ENCODE measurements at places on chromosomes 1 and 21.
A peak's percentile ranks its signal among the peaks of the same experiment; 100 is the strongest.

GRCh38 chr1:116553386-116554115 lies 17.3 kb downstream of the CD58 start:
- no peak for DNase-seq

DNA sequence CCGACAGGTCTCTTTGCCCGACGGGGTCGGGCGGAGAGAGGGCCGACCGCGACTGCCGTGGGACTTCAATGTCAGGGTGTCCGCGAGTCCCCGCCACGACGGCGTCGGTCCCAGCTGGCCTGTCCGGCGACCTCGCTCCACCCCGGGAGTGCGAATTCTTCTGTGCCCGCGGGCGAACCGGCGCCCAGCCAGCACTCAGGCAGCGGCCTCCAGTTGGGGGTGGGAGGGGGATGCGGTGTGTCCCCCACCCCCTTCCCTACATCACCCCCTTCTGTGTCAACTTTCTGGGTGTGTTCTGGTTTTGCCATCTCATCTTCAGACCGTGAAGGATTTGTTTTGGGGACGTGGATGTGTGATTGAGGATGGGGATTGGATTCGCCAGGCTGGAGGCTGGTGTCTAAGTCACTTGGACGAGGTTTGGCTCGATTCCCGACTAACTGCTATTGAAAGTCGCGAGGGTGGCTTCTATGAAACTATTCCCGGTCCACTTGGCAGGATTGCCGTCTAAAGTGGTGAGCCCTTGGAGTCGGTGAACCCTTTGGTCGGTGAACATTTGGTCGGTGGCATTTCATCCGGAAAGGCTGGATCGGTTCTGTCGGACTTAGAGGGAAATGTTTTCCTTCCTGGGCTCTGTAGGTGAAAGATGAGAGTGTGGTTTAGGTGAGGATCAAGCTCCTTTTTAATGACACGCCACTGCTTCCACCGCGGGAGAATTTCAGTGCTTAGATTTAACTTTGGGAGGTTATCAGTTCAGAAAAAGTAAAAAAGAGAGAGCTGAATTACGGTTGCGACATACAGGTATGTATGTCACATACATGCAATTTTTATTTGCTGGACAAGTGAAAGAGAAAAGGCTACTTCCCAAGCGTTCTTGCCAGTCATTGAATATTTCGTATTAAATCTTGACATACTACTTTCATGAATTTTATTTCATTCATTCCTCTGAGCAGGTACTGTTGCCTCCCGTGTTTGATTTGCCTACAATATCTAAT lies 771 bp downstream of the ABCD3 start:
- DNase-seq = no peak

DNA sequence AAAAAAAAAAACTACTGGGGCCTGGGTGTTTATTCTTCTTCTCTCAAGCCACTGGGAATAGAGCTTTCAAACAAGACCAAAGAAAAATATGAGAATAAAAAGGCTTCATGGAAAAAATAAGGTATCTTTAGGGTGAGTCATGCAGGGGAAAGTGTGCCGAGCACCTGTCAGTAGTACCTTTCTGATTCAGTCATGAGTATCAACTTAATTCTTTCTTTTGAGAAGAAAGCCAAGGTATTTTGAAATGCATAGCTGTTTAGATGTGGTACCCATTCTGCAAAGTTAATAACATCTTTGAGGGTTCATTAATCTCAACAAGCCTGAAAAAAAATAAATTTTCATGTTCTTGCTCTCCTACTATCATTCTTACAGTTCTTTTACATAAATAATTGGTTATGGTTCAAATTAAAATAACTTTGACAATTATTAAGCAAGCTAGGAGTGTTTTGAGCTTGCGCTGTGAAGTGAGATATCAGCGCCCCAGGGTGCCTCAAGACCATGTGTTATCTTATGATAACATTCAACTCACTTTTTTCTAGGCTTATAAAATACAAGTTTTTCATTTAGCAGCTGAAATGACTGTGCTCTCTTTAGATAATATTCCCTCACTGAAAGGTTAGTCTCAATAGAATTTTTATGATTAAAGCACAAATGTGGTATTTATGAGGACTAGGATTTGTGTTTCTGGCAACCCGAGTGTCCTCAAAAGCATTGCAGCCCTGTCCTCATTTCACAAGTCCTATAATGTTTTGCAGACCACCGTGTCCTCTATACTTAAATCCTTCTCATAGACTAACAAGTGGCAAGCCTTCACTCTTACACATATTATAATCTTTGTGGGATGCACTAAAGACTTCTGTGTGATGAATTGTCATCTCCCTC lies 138.6 kb downstream of the SLC44A5 start:
- DNase-seq = no peak

DNA sequence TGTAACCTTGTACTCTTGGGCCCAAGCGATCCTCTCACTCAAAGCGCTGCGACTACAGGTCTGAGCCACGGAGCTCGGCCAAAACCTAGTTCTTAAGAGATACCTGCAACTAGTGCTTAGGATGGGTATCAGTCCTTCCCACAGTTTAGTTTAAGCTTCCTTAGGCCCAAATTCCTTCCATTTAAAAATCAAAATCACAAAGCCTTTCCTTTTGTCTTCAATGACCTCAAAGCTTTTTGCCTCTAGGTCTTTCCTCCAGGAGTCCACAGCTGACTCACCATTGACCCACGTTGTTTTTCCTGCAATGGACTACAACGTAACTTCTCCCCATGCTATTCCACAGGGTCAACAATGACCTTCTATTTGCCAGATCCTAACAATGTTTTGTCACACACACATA lies 64.0 kb downstream of the APP start:
- DNase-seq = no peak

GRCh38 chr1:22428672-22429071 lies 23.0 kb upstream of the ZBTB40 start:
- DNase-seq = no peak

- DNase-seq = no peak
These were observed 23.8 kb downstream of the FH start for GRCh38 chr1:241495741-241496140.

DNA sequence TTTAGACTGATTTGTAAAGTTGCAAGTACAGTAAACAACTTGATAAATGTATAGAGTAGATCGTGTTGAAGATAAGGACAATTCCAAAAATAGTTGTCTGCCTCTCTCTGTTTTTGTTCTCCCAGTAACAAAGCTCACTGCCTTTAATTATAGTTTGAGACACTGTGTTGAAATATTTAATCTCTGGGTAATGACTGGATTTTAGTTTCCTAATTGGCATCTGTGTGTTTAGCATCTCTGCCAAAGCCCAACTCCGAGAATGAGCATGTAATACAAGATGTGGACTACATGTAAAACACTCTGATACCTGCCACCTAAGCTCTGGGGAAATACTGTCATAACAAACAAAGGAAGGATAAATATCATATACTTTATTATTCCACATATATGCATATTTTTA lies 27.7 kb upstream of the SDE2 start:
- no peak for DNase-seq

- no peak for DNase-seq
These were observed 24.0 kb downstream of the LRRC8D start for GRCh38 chr1:89844860-89845259.

- no peak for DNase-seq
These were observed 3.9 kb downstream of the COL18A1 start for GRCh38 chr21:45408801-45409261.

- DNase-seq = no peak
These were observed at the start of gene OR6N1 for GRCh38 chr1:158771950-158772866. Gene OR6N1, minus strand, starts transcription at chr1:158772195. Its CDS starts 5,513 bp downstream, at chr1:158766682.

- DNase-seq = no peak
These were observed 67.3 kb upstream of the BCL10 start for GRCh38 chr1:85343612-85344255.

- no peak for DNase-seq
These were observed 13.5 kb downstream of the RUNX1 start for GRCh38 chr21:35035581-35035980.

GRCh38 chr21:38361324-38361723 lies 104.5 kb downstream of the KCNJ15 start:
- no peak for DNase-seq

GRCh38 chr1:201361652-201362504 lies 15.6 kb downstream of the TNNT2 start:
- peak; percentile 5 for DNase-seq

DNA sequence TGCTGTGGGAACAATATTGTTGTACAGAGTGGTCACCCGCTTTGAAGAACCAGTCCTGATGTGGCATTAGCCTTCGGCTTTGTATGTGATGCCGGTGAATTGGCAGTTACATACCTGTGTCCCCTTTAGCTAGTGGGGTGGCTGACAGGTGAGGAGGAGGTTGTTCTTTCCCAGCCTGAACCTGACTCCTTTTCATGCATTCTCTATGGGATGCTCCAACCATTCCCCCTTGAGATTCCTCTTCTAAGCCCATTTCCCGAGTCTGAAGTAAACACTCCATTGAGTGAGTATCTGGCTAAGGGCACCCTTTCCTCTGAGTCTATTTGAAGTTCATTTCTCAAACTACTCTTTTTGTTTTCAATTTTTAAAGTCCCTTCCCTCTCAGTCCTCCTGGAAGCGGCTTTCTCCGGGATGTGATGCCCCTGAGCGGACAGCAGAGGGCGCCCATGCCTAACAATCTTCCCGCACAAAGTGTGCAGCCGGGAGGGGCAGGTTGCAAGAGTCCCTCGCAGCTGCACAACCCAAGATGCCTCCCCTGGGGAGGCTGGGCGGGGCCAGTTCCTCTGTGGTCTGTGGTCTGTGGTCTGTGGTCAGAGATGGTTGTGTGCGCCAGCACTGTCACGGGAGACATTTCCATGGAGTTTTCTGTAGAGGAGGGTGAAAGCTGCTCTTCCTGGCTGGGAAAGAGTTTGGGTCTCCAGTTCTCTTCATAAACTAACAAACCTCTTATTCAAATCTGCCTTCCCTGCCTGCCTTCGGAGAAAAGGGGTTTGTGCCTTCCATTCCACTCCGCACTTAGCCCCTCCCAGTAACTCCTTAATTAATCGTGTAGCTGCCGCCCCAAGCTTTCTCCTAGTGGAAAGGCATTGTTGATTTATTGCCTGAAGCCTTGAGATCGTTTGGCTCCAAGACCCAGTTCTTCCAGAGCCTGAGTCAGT lies 36.4 kb upstream of the LMX1A start:
- DNase-seq = peak; percentile 82

DNA sequence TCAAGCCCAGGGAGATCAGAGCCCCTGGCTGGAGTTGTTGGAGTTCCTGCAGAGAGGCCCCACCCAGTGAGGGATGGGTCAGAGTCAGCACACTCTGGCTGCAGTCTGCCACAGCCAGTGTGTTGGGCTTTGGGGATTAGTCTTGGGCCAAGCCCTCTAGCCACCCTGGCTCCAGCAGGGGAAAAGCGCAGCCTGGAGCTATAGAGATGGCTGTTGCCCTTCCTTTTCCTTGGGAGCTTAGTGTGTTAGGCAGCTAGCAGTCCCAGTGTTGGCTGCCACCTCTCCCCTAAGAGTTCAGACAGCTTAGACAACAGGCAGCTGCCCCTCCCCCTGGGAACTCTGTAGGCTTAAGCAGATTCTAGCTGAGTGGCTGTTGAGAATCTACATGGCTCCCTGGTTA lies 45.1 kb downstream of the DPT start:
- DNase-seq = no peak

DNA sequence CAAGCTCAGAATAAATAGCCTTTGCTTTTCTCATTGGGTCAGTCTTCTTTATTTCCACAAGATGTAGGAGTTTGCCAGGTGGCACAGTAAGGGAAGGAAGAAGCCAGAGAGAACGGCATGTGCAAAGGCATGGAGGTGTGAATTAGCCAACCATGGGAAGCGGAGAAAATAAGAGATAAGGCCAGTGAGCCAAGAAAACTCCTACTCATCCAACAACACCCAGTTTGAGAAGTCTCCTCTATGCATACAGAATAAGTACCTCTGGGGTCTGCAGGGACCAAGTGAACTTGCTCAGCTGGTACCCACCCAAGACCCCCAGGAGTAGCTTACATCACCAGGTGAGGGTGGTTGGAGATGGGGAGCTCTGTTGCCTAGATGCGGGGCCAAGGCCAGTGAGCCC lies 66.7 kb downstream of the TAS1R2 start:
- no peak for DNase-seq

DNA sequence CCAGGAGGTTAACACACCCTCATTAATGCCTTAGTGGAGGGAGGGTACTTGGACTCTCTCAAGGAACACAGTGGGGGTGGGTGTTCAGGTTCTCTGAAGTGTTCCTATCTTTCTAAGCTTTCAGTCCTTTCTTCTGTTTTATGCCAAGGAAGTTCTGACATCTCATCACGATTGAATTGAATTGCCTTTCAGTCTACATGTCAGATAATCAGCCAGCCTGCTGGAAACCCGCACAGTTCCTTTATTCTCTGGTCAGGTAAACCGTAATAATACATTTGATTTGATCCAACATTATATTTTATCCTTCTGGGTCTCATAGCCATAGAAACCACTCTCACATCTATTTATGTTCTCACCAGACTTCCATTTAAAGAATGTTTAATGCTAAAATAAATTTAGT lies 339.0 kb downstream of the RWDD3 start:
- no peak for DNase-seq

GRCh38 chr1:151535326-151536271 lies 4.5 kb upstream of the TUFT1 start:
- DNase-seq = no peak

- no peak for DNase-seq
These were observed 89.5 kb upstream of the PGBD5 start for GRCh38 chr1:230515451-230516145.

DNA sequence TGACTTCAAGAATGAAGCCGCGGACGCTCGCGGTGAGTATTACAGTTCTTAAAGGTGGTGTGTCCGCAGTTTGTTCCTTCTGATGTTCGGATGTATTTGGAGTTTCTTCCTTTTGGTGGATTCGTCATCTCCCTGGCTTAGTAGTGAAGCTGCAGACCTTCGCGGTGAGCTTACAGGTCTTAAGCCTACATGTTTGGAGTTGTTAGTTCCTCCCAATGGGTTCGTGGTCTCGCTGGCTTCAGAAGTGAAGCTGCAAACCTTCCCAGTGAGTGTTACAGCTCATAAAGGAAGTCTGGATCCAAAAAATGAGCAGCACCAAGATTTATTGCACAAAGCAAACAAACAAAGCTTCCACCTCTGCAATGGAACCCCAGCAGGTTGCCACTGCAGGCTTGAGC lies 14.7 kb downstream of the LDLRAD1 start:
- DNase-seq = no peak

DNA sequence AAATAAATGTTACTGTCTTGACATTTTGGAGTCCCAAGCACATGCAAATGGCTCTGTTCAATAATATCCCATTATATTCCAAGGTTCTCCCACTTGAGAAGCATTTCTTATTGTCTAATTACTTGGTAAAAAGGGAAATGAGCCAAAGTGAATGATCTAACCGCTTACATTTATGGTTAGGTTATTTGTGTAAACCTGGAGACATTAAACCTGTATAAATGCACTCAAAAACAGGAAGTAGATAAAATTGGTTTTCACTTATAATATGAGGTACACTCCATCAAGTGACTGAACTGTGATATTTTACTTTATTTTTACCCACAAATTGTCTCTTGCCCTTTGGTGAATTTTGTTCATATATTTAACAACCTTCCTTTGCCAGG lies 26.8 kb downstream of the KIF1B start:
- DNase-seq = no peak
